Amniotic epithelial cell (primary cell): ENCODE measurements at places on chromosomes 13 and 19.
A peak's percentile ranks its signal among the peaks of the same experiment; 100 is the strongest.

- no peak for DNase-seq
Measured at GRCh38 chr13:110206185-110206584, 100.8 kb downstream of the COL4A1 start.

DNA sequence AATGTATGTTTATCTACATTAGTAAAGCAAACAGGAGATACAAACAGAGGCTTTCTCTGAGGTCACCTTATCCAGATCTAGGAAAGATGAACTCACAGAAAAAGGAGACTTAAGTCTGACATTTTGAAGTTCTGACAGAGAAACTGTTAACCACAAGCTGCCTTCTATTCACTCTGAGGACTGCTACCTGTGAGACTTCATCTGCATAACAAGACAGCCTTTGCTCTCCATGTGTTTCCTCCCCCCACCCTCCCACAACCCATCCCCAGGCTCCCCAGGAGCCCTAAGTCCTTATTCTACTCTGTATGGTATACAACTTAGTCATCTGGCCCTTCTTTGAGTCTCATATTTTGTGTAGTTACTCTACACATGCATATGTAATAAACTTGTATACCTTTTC is 699.0 kb downstream of the FGF9 start:
- no peak for DNase-seq

DNA sequence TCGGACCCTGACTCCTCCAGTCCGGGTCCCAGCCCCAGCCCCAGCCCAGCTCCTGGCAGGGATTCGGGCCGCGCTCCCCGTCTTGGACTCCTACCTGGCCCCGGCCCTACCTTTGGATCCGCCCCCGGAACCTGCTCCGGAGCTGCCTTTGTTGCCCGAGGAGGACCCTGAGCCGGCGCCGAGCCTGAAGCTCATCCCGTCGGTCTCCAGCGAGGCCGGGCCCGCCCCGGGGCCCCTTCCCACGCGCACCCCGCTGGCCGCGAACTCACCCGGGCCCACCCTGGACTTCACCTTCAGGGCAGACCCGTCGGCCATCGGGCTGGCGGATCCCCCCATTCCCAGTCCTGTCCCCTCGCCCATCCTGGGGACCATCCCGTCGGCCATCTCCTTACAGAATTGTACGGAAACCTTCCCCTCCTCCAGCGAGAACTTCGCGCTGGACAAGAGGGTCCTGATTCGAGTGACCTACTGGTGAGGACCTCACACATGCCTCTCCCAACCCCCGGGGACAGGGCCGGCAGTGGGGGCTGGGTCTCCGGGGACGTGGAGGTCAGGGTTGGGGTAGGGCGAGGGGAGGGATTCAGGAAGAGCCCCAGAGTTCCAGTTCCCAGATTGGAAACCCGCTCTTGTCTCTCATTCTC is 732 bp downstream of the SELENOV start:
- DNase-seq: no peak

DNA sequence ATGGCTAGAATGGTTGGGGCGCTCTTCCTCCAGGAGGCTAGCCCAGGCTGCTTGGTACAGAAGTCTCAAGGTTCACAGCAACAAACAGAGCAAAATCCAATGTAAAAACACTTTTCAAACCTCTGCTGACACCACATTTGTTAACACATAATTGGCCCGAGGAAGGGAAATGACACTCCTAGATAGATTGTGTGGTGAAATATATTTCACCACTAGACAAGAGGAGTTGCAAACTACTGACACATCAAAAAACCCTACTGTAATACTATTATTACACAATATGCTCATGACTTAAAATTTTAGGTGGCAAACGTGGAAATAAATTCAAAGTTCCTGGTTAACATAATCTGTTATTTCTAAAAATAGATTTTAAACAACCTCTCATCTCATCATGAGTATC is 643.6 kb downstream of the PCDH9 start:
- DNase-seq: peak; percentile 75

- no peak for DNase-seq
Measured at GRCh38 chr19:38209671-38210457, 14.2 kb downstream of the DPF1 start.

DNA sequence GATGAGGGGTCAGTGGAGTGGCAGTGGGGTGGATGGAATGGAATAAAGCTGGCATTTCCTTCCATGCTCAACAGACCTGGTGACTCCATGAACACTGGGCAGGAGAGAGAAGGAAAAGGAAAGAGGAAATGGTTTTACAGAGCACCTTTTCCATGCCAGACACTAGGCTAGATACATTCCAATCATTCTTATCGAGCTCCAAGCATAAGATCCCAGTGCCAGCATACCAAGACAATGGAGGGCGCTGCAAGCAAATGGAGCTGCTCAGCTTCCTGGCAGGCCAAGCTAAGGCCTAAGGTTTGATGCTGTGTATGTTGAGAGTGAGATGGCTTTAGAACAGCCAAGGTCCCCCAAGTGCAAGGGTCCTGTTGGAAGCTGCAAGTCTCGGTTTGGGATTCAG is 113.2 kb downstream of the HSPH1 start:
- DNase-seq: no peak

DNA sequence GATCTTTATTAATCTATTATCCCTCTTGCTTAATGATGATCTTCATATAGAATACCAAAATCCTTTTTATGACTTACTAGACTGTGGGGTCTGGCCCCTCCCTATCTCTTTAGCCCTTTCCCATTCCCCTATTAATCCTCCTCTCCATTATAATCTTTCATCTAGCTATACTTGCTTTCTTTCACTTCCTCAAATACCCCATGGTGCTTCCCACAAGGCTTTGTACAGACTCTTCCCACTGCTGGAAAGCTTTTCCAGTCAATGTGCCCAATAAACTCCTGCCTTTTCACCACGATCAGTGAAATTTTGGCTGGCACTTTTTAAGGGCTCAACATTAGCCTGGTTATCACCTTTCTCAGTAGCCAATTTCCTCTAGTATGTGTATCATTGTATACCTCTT is 3.2 kb upstream of the EBPL start:
- DNase-seq: no peak
